ENCODE measurements at places on chromosomes 12 and 14. TPM values are rescaled to one million over a fixed set of nuclear protein-coding genes. Genes with fewer than 3 reads are reported as not detected.

Gene CAPZA3
- not detected for total RNA-seq

Gene CLEC14A
- total RNA-seq: 91.3 TPM

DNA sequence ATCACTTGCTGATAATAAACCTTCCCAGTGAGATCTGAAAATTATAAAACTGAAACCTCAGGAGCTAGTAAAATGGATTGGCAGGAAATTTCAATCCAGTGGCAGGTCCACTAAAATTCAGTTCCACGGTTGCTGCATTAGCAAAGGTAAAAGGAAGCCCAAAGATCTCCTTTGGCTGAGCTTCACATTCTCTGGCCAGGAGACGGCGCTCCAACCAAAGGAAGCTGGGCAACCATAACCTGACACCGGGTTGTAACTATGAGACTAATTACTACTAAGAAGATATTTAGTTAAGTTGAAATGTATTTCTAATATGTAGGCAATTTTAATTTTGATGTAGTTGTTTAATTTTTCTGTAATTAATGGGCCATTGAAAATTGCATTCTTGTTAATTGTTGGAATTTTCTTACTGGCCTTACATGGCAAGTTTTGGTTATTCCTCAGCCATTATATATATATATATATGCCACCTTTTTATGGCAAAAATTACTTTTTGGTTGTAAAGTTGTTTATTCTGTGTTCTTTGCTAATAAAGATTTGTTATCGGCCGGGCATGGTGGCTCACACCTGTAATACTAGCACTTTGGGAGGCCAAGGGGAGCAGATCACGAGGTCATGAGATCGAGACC lies 17.0 kb downstream of the OR8S1 start:
- H3K4me1 ChIP-seq: no peaks in the 10 kb centered on the region
- no peak for DNase-seq
- no peak overlapping the region for H3K27ac ChIP-seq
- H3K27me3 ChIP-seq: no peaks in the 10 kb centered on the region
- no peaks in the 10 kb centered on the region for H3K36me3 ChIP-seq
- H3K4me3 ChIP-seq: no peak overlapping the region

GRCh38 chr12:45912774-45913173 lies 77.6 kb downstream of the SCAF11 start:
- no peak for DNase-seq
- no peaks in the 10 kb centered on the region for H3K36me3 ChIP-seq
- H3K27me3 ChIP-seq: no peaks in the 10 kb centered on the region
- H3K27ac ChIP-seq: no peak overlapping the region
- no peak overlapping the region for H3K4me3 ChIP-seq
- H3K4me1 ChIP-seq: no peaks in the 10 kb centered on the region

Data from lung (tissue), 17 donors.